ENCODE measurements at places on chromosomes 1 and 21. TPM values are rescaled to one million over a fixed set of nuclear protein-coding genes. Genes with fewer than 3 reads are reported as not detected.

The CELA3A gene
- polyA plus RNA-seq: not detected

The PTPN7 gene
- polyA plus RNA-seq: 1.3 TPM

The PRKAA2 gene
- 22.5 TPM for polyA plus RNA-seq

The LAD1 gene
- 28.4 TPM for polyA plus RNA-seq

The TADA1 gene
- polyA plus RNA-seq: 29.1 TPM

The CRYBG2 gene
- 0.65 TPM for polyA plus RNA-seq

The OR6N1 gene
- polyA plus RNA-seq: not detected

The S100A7A gene
- polyA plus RNA-seq: not detected

The ROR1 gene
- 36.8 TPM for polyA plus RNA-seq

The DCDC2B gene
- 1.9 TPM for polyA plus RNA-seq

The FABP3 gene
- 79.3 TPM for polyA plus RNA-seq

The CDC20 gene
- polyA plus RNA-seq: 47.4 TPM

The OR2T11 gene
- not detected for polyA plus RNA-seq

The IVL gene
- 0.23 TPM for polyA plus RNA-seq

The NBPF20 gene
- polyA plus RNA-seq: 2.9 TPM

The FGR gene
- 1.2 TPM for polyA plus RNA-seq

The PLPPR5 gene
- polyA plus RNA-seq: 1.0 TPM

The FCMR gene
- polyA plus RNA-seq: 1.8 TPM

The GPR52 gene
- polyA plus RNA-seq: not detected

The RIIAD1 gene
- polyA plus RNA-seq: 0.43 TPM

The VAV3 gene
- 136 TPM for polyA plus RNA-seq

The PLA2G4A gene
- 7.9 TPM for polyA plus RNA-seq
